CD14-positive monocyte (primary cell): ENCODE measurements at places on chromosomes 6 and 20.

DNA sequence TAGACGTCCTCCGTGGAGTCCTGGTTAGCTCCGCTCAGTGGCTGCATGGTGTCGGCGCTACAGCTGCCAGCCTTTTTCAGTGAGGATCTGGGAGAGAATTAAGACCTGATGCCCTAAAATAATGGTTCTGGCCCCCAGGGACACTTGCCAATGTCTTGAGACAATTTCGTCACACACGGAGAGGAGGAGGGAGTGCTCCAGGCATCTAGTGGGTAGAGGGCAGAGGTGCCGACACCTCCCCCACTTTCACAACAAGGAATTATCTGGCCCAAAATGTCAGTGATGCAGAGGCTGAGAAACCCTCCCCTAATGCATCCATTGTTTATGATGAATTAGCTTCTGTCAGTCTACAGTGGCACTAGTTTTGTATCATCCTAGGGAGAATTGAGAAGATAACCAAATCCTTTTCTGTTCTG is 24.4 kb downstream of the TMEM181 start:
- H3K36me3 ChIP-seq, result peaks cover 88% of the 10 kb centered on the region
- H3K4me1 ChIP-seq, result no peaks in the 10 kb centered on the region
- no peaks in the 10 kb centered on the region for H3K27me3 ChIP-seq
- H3K4me3 ChIP-seq, result no peak overlapping the region
- no peak overlapping the region for H3K27ac ChIP-seq

DNA sequence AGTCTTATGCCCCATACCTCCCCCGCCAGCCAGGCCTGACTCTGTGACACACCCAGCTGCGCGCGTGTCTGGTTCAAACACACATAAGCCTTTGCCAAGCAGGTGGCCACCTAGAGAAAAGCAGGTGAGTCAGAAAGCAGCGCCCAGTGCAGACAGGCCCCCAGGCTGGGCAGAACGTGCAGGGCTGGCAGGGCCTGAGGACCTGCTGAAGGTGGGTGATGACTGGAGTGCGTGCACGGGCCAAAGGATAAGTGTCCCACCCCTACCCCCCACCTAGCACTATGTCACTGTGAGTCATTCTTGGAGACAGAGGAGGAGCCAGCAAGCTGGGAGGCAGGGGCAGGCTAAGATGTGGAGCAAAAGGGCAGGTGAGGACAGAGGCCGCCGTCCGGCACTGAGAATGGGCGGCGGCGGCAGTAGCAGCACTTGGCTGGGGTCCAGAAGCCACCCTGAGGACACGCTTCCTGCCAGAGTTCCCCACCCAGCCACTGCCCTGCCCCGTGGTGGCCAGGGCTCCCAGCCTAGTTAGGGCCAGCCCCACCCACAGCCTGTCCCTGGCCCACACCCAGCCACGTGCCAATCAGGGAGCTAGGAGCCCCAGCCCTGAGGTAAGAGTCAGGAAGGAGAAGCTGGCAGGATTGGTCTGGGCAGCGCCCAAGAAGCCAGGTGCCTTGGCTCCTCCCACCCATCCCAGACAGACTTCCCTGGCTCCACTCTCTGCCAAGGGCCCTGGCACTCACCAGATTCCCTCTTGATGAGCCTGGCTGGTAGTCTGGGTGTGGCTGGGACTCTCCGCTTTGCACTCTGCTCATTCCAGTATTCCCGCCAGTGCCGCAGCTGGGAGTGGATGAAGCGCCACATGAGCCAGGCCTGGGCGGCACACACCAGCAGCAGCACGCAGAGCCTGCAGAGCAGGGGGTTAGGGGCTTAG is 72.7 kb downstream of the TRAM2 start:
- peak; percentile 75 for DNase-seq
- H3K36me3 ChIP-seq, result peaks cover 62% of the 10 kb centered on the region
- no peak overlapping the region for H3K4me3 ChIP-seq
- H3K27me3 ChIP-seq, result no peaks in the 10 kb centered on the region

GRCh38 chr20:2952766-2953165 is 79.5 kb downstream of the PTPRA start:
- H3K27me3 ChIP-seq, result no peaks in the 10 kb centered on the region
- no peak overlapping the region for H3K27ac ChIP-seq
- no peaks in the 10 kb centered on the region for H3K4me1 ChIP-seq
- no peak overlapping the region for H3K4me3 ChIP-seq
- peaks cover 43% of the 10 kb centered on the region for H3K36me3 ChIP-seq

DNA sequence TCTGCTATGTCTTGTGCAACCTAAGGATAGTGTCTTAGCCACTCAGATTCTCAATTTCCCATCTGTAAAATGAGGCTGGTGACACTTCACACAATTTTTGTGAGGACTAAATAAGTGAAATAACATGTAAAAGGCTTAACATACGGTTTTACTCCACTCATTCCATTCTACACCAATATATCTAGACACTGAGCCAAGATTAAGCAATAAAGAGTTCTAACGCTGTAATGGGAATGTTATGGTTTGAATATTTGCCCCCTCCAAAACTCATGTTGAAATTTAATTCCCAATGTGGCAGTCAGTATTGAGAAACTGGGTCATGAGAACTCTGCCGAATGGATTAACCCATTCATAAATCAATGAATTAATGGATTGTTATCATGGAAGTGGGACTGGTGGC is 301.0 kb downstream of the HACE1 start:
- DNase-seq, result no peak
- no peaks in the 10 kb centered on the region for H3K36me3 ChIP-seq
- H3K4me1 ChIP-seq, result no peaks in the 10 kb centered on the region
- H3K27ac ChIP-seq, result no peak overlapping the region
- H3K4me3 ChIP-seq, result no peak overlapping the region
- H3K27me3 ChIP-seq, result no peaks in the 10 kb centered on the region

DNA sequence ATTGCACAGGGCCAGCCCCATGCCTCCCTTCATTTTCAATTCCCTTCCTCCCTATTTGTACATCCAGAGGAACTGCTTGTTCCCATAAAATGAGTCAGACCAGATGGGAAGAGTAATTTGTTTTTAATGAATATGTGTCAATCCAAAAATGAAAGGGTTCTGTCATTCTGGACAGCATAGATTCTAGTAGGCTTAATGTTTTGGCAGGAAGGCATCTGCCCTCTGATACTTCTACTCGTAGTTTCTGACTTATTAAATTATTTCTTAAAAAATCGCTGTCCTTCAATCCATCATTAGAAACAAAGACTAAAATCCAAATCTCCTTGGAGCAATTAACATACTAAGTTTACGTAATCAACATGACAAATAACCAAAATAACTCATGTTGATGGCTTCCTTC is 665.5 kb downstream of the TENT5A start:
- no peaks in the 10 kb centered on the region for H3K36me3 ChIP-seq
- H3K27ac ChIP-seq, result no peak overlapping the region
- no peaks in the 10 kb centered on the region for H3K4me1 ChIP-seq

GRCh38 chr6:38861926-38862401 is 146.9 kb downstream of the DNAH8 start:
- H3K36me3 ChIP-seq, result no peaks in the 10 kb centered on the region
- no peak overlapping the region for H3K4me3 ChIP-seq
- no peaks in the 10 kb centered on the region for H3K27me3 ChIP-seq
- H3K4me1 ChIP-seq, result no peaks in the 10 kb centered on the region
- DNase-seq, result no peak
- H3K27ac ChIP-seq, result no peak overlapping the region

GRCh38 chr6:36487698-36488097 is 44.9 kb downstream of the KCTD20 start:
- peaks cover 37% of the 10 kb centered on the region for H3K36me3 ChIP-seq
- no peak for DNase-seq
- no peak overlapping the region for H3K27ac ChIP-seq
- no peaks in the 10 kb centered on the region for H3K27me3 ChIP-seq
